ENCODE measurements at places on chromosomes 3 and 15. TPM values are rescaled to one million over a fixed set of nuclear protein-coding genes. Genes with fewer than 3 reads are reported as not detected.

Gene THPO
- 0.15 TPM for total RNA-seq

Gene TRIM71
- not detected for total RNA-seq

Gene RHOV
- 4.2 TPM for total RNA-seq

Gene MYRIP
- not detected for total RNA-seq

Gene SERINC4
- not detected for total RNA-seq

Gene PLD1
- 15.2 TPM for total RNA-seq

Gene TEX55
- not detected for total RNA-seq

Gene TIMMDC1
- total RNA-seq = 59.6 TPM

Gene GTPBP8
- total RNA-seq = 15.5 TPM

Gene TGM5
- not detected for total RNA-seq

Gene LYZL4
- total RNA-seq = not detected

Gene DAZL
- not detected for total RNA-seq

Gene GOLGA6C
- total RNA-seq = not detected

Gene WNT5A
- 1.0 TPM for total RNA-seq

Gene FSIP1
- total RNA-seq = 0.70 TPM

Gene SLC2A2
- total RNA-seq = not detected

Gene SLC27A2
- 37.7 TPM for total RNA-seq

Gene ADAMTS7
- 9.8 TPM for total RNA-seq

Gene CHRM5
- total RNA-seq = not detected

Gene LRRC31
- not detected for total RNA-seq

Gene CLDN1
- total RNA-seq = 22.6 TPM

Gene PLXNB1
- 14.6 TPM for total RNA-seq

Gene PTPRG
- total RNA-seq = 2.4 TPM

Gene PRKCI
- 14.8 TPM for total RNA-seq

Gene POLQ
- total RNA-seq = 5.9 TPM

Gene PYGO1
- 7.6 TPM for total RNA-seq

Data from A549 treated with Mapracorat at 1 μM for 4 hours (cell line).